ENCODE measurements at places on chromosomes 2 and 18. TPM values are rescaled to one million over a fixed set of nuclear protein-coding genes. Genes with fewer than 3 reads are reported as not detected.

The COL3A1 gene
- 17.6 TPM for polyA plus RNA-seq

The SRBD1 gene
- polyA plus RNA-seq: 3.8 TPM

The LANCL1 gene
- 26.0 TPM for polyA plus RNA-seq

The CLHC1 gene
- polyA plus RNA-seq: 2.6 TPM

The MALL gene
- polyA plus RNA-seq: 13.6 TPM

The CREG2 gene
- not detected for polyA plus RNA-seq

The TOGARAM2 gene
- polyA plus RNA-seq: 23.9 TPM

The OTOS gene
- not detected for polyA plus RNA-seq

GRCh38 chr18:75496151-75496550, 68.6 kb upstream of the SMIM21 start:
- peaks cover 19% of the 10 kb centered on the region for H3K27me3 ChIP-seq
- no peaks in the 10 kb centered on the region for H3K36me3 ChIP-seq
- no peak overlapping the region for H3K27ac ChIP-seq

- H3K4me3 ChIP-seq: no peak overlapping the region
- DNase-seq: no peak
- no peaks in the 10 kb centered on the region for H3K27me3 ChIP-seq
- no peaks in the 10 kb centered on the region for H3K36me3 ChIP-seq
Measured at GRCh38 chr2:174666312-174666711, 68.7 kb upstream of the WIPF1 start.

GRCh38 chr2:52916981-52917380, 850.6 kb upstream of the CHAC2 start:
- no peak overlapping the region for H3K27ac ChIP-seq
- no peaks in the 10 kb centered on the region for H3K36me3 ChIP-seq
- no peaks in the 10 kb centered on the region for H3K4me1 ChIP-seq
- DNase-seq: no peak
- H3K27me3 ChIP-seq: no peaks in the 10 kb centered on the region

GRCh38 chr2:42808301-42808700, 15.9 kb upstream of the HAAO start:
- DNase-seq: no peak
- no peaks in the 10 kb centered on the region for H3K4me1 ChIP-seq
- no peak overlapping the region for H3K4me3 ChIP-seq
- H3K27me3 ChIP-seq: no peaks in the 10 kb centered on the region
- no peak overlapping the region for H3K27ac ChIP-seq

DNA sequence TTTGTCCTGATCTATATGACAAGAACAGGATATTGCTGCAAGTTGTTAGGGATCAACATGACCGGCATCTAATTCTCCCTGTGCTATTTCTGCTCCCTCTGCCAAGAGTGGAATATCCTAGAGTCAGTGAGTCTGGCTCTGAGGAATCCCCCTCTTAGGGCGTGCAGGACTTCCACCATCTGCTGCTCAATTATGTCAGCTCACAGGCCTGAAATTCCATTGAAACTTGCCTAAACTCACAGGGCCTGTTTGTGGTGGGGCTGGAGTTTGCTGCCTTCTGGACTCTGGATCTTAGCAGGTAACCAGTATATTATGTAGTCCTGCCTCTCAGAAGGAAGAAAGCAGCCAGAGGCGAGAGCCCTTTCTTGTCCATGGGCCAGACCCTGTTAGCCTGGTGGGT, 323.0 kb downstream of the TSN start:
- H3K4me3 ChIP-seq: no peak overlapping the region
- no peak overlapping the region for H3K27ac ChIP-seq
- no peaks in the 10 kb centered on the region for H3K36me3 ChIP-seq
- DNase-seq: no peak

DNA sequence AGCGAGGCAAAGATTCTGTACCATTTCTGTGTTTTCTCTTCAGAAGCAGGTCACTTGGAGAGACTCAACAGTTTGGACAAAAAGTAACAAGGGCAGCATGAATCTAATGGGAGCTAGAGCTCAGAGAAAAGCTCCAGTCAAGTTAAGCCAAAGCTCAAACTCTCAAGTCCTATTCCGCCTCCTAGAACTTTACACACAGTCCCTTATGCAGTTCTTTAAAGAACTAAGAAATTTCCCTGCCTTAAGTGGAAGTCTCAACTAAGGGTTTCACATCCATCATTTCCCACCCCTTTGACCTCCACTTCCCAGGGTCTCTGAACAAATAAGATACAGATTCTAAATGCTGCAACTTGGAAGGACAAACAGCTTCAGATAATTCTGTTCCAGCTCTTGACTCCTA, 121.3 kb upstream of the RNU4ATAC start:
- H3K27ac ChIP-seq: no peak overlapping the region
- no peaks in the 10 kb centered on the region for H3K27me3 ChIP-seq
- H3K36me3 ChIP-seq: peaks cover 24% of the 10 kb centered on the region
- H3K4me3 ChIP-seq: no peak overlapping the region
- no peaks in the 10 kb centered on the region for H3K4me1 ChIP-seq
- DNase-seq: no peak

- DNase-seq: no peak
- H3K27ac ChIP-seq: no peak overlapping the region
- peaks cover 12% of the 10 kb centered on the region for H3K4me1 ChIP-seq
- H3K4me3 ChIP-seq: no peak overlapping the region
- H3K27me3 ChIP-seq: no peaks in the 10 kb centered on the region
- H3K36me3 ChIP-seq: peaks cover 16% of the 10 kb centered on the region
Measured at GRCh38 chr2:197464175-197464574, 10.8 kb downstream of the COQ10B start.

DNA sequence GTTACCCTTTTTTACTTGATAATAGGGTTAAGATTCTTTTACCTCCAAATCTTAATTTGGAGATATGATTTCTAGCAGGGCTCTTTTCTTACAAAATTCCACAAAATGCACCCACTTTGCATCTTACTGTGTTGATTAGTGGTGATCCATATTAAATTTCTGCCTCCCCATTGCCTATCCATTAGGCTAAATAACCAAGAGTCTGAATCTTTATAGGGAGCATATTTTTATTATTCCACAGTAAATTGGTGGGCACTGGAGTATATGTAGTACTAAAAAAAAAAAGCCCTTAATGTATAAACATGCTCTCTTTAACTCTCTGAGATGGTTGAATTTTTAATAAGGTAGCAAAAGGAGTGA, 8.1 kb upstream of the TXNDC2 start:
- peak overlapping the region; percentile 45 for H3K27ac ChIP-seq
- H3K27me3 ChIP-seq: no peaks in the 10 kb centered on the region

DNA sequence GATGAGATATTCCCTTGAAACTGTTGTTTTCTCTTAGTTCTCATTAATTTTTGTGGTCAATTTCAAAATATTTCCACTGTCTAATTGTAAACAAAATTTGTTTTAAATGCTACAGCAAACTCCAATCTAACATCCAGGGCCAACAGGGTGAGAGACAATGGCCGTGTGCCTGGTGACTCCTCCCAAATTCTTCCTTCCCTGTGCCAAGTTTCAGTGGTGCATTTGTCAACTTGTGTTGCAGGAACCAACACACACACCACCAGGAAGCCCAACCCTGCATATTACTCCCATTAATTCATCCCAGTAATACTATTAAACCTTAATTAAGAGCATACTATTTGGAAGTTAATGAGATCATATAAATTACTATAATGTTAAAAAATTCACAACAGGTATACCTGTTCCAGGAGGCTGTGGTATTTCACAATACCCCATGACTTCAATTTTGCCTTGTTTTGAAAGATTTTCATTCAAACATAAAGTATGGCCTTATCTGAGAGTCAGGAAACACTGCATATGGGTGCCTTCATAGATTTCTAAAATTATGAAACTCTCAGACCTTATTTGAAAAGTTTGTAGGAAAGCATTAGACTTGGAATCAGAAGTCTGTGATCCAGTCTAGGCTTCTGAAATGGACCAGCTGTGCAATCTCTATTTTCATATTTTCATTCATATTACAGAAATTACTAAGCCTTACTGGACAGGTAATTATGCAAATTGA, 1.1 kb downstream of the SERPINB2 start:
- no peak for DNase-seq
- no peak overlapping the region for H3K4me3 ChIP-seq
- no peak overlapping the region for H3K27ac ChIP-seq
- no peaks in the 10 kb centered on the region for H3K4me1 ChIP-seq
- H3K36me3 ChIP-seq: no peaks in the 10 kb centered on the region

DNA sequence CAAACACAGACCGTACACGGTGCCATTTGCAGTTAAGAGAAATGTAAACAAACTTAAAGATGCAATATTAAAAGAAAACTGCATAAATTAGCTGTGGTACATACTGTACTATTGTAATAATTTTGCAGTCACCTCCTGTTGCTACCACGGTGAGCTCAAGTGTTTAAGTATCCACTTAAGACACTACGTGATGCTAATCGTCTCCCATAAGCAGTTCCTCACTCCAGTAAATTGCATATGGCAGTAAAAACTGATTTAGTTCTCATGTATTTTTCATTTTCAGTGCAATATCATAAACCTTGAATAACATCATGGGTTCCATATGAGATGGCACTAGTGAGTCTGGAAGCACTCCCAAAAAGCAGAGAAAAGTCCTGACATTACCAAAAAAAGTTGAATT, 14.4 kb downstream of the CLEC4F start:
- no peaks in the 10 kb centered on the region for H3K36me3 ChIP-seq
- H3K27ac ChIP-seq: no peak overlapping the region
- H3K4me3 ChIP-seq: no peak overlapping the region
- H3K27me3 ChIP-seq: no peaks in the 10 kb centered on the region
- no peaks in the 10 kb centered on the region for H3K4me1 ChIP-seq

DNA sequence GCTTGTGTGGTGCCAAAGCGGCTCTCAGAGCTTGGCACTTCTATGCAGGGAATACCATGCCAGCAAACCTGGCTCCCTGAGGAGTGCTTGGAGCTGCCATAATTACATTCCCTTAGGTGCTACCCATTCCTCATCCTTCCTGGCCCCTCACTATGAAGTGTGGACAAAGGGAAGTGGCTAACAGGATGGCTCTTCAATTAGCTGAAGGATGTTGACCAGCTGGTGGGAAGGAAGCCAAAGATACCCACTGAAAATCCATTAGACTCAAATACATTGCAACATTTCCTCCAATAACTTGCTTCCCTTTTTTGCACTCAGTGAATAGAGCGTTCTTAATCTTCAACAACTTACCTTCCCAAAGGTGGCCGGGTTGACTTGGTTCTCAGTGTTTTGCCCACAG, 8.5 kb downstream of the RFX8 start:
- H3K36me3 ChIP-seq: no peaks in the 10 kb centered on the region
- no peaks in the 10 kb centered on the region for H3K27me3 ChIP-seq
- H3K27ac ChIP-seq: no peak overlapping the region
- peaks cover 19% of the 10 kb centered on the region for H3K4me1 ChIP-seq
- H3K4me3 ChIP-seq: no peak overlapping the region

GRCh38 chr2:3005859-3006501, 371.6 kb downstream of the EIPR1 start:
- H3K4me3 ChIP-seq: no peak overlapping the region
- H3K4me1 ChIP-seq: no peaks in the 10 kb centered on the region

- H3K4me1 ChIP-seq: no peaks in the 10 kb centered on the region
- no peaks in the 10 kb centered on the region for H3K36me3 ChIP-seq
- no peak for DNase-seq
- no peaks in the 10 kb centered on the region for H3K27me3 ChIP-seq
Measured at GRCh38 chr2:167756446-167756845, 490.9 kb downstream of the STK39 start.

DNA sequence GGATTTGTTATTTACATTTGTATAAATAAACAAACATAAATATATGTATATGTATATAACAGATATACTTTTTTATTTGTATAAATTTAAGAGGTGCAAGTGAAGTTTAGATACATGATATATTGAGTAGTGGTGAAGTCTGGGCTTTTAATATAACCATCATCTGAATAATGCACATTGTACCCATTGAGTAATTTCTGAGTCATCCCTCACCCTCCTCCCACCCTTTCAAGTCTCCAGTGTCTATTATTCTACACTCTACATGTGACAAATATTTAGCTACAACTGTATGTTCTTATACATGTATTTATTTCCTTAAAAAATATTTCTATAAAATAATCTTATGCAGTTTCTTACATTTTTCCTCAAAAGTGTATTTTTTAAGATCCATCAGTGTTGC, 358.7 kb upstream of the TFPI start:
- H3K27ac ChIP-seq: no peak overlapping the region
- no peak overlapping the region for H3K4me3 ChIP-seq
- no peak for DNase-seq
- H3K4me1 ChIP-seq: no peaks in the 10 kb centered on the region
- H3K36me3 ChIP-seq: no peaks in the 10 kb centered on the region

- no peak overlapping the region for H3K27ac ChIP-seq
- H3K27me3 ChIP-seq: no peaks in the 10 kb centered on the region
- no peak overlapping the region for H3K4me3 ChIP-seq
- no peak for DNase-seq
- H3K4me1 ChIP-seq: no peaks in the 10 kb centered on the region
Measured at GRCh38 chr18:6546229-6546628, 131.5 kb upstream of the L3MBTL4 start.

DNA sequence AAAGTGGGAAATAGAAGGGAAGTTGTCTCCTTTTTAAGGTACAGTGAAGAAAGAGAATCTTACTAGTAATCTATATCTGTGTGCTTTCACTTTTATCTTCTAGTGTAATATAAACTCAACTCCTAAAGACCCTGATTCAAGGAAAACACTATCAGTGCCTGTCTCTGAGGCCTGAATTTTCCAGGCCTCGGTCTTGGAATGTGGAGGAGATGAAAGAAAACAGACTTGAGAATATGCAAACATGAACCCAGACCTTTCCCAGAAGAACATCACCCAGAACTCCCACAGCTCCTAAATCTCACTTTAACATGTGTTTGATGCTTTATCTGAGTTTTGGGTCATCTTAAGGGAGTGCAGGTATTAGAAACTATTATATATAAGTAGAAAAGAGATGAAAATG, 51.8 kb downstream of the EPB41L5 start:
- no peak for DNase-seq
- H3K36me3 ChIP-seq: no peaks in the 10 kb centered on the region
- H3K27ac ChIP-seq: no peak overlapping the region
- no peak overlapping the region for H3K4me3 ChIP-seq
- H3K27me3 ChIP-seq: no peaks in the 10 kb centered on the region

DNA sequence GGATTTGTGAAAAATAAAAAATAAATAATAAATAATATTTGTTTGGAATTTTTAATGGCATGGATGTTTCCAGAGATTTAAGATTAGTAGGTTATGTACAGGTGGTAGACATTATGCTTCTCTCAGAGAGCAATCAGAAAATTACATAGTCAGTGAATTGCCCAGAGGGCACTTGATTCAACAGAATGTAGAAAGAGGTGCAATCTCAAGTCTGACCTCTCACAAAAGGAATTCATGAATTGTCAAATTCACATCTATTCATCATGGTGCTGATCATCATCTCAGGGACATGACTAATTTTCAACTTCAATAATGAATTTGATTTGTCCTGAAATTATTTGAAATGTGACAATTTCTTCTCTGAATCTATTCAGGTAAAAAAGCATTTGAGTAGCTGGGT, 172.5 kb downstream of the PDE11A start:
- peaks cover 4% of the 10 kb centered on the region for H3K4me1 ChIP-seq
- H3K27ac ChIP-seq: no peak overlapping the region
- DNase-seq: no peak
- H3K4me3 ChIP-seq: no peak overlapping the region

DNA sequence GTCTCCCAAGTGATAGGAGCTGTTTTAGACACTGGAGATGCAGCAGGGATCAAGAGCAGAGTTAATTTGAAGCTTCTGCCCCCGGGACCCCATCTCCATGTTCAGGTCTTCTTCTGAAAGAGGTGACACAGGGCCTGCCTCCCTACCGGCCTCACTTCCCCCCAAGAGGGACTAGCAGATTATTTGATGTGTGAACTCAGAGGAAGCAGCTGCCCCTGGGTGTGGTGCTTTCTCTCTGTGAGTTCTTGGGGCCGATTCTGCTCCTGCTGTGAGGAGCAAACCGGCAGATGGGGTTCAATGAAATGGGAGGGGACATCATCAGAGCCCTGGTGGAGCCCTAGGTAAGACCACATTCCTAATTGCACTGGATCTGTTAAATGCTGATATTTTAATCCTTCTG, 193.4 kb downstream of the FBXO15 start:
- no peaks in the 10 kb centered on the region for H3K27me3 ChIP-seq
- H3K4me1 ChIP-seq: no peaks in the 10 kb centered on the region
- no peaks in the 10 kb centered on the region for H3K36me3 ChIP-seq
- no peak for DNase-seq
- no peak overlapping the region for H3K27ac ChIP-seq
